ENCODE measurements at places on chromosomes 4 and X.

DNA sequence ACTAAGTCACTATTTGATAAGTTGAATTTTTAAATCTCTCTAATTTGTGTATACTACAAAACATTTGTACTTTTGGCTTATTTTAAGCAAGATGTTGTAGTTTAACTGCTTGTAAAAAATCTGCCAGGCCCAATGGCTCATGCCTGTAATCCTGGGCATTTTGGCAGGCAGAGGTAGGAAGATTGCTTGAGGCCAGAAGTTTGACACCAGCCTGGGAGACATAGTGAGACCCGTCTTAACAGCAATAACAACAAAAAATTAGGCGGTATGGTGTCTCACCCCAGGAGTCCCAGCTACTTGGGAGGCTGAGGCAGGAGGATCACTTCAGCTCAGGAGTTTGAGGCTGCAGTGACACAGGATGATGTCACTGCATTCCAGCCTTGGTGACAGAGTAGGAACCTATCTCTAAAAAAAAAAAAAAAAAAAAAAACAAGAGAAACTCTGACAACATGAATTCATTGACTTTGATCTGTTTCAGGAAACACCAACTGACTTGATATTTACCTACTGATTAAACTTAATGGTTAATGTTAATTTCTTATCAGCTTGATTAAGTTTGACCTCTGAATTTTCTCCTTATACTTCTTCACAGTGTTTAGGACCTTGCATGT, 8.9 kb downstream of the FHIP1A start:
- no peak for DNase-seq

- no peak for DNase-seq
Measured at GRCh38 chr4:169064296-169064695, 54.2 kb upstream of the CBR4 start.

DNA sequence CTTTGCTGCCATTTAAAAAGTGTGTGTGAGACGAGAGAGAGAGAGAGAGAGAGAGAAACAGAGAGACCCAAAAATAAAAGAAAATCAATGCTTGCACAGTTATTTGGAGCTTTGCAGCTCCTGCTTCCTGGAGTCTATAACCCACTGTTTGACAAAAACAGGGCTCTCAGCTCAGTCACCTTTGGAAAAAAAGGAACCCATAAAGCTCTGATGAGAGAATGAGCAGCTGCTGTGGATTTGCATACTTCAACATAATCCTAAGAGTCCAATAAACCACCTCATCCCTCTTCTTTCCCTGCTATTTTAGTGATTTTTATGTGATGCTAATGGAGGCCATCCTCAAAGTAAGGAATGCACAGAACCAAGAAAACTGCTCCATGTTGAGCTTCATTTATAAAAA, 50.3 kb downstream of the USP26 start:
- no peak for DNase-seq

DNA sequence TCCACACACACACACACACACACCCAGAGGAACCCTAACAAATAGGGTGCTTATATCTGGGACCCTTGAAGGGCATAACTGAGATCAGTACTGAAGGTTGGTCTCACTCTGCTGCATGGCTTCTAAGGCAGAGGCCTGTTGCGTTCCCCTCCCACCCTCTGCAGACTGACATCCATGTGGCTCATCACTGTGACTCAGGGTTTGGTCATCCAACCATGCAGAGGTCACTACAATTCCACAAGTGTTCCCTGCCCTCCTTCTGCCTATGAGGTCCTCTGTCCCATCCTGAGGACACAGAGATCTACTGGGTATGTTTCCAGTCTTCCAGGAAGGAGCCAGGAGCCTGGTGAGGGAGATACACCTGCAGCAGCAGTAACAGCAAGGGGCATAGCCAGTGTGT, 55.8 kb downstream of the XAGE2 start:
- DNase-seq = no peak

GRCh38 chr4:19883841-19884240, 367.9 kb upstream of the SLIT2 start:
- DNase-seq = no peak
